ENCODE measurements at places on chromosomes 6 and 20.

- no peak for DNase-seq
These were observed 81.6 kb downstream of the ZNF217 start for GRCh38 chr20:53512076-53512475.

DNA sequence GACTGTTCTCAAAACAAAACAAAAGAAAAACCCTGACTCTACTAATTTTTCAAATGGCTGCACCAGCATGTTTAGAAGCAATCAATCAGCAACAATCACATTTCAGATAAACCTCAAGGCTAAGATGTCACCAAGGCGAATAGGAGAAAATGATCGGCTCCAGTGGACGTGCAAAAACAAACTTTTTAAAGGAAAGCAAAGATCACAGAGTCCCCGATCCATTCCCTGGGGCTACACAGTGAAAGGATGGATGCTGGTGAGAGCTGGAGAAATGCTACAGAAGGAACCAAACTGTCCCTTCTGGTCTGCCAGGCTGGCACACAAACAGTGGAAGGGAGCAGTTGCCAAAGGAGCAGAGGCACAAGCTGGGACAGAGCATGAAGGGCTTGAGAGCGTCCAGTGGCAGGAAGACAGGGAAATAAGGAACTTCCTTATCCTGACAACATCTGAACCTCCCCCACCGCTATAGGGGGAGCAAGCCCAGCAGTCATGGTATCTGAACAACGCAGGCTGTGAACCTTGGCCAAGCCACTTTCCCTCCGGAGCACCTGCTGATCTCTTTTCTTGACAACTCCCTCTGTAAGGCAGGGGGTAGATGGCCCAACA lies 73.7 kb upstream of the HIVEP1 start:
- DNase-seq: no peak

DNA sequence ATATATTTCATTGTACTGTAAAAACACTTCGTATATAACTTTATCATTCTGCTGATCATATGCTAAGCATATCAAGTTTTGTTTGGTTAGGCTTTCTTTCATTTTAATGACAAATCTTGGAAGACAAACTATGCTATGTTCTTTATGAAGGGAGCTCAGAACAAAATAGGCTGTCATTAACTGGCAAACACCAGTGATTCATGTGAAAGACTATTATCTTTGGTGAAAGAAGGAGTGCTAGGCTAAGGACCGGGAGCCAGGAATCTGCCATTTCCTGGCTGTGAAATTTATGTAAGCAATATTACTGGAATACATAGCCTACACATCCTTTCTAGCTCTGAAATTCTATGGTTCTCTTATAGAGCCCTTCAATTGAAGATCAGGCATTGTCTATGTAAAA lies 136.2 kb upstream of the CCN2 start:
- no peak for DNase-seq

DNA sequence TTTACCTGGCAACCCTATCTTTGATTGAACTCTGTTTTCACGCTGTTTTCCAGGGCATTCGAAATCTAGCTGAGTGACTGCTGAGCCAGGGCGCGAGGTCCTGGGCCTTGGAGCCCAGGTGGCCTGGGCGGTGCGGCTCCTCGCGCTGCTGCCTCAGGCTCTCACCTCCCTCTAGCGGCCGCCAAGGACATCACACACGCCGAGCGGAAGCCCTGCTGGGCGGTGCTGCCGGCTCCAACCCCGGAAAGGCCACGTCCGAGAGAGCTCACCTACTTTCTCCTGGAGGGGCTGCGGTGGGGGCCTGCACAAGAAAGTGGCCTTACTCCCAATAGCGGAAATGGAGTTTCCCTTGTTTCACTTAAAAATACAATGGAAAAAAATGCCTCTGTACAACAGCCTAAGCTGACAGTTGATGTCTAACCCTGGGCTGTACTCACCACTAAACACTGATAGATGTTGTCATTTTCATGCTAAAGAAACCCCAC lies 77.7 kb downstream of the ELOVL4 start:
- DNase-seq: peak; percentile 81

- peak; percentile 97 for DNase-seq
These were observed 93.9 kb upstream of the BTN3A2 start for GRCh38 chr6:26270903-26271667.

DNA sequence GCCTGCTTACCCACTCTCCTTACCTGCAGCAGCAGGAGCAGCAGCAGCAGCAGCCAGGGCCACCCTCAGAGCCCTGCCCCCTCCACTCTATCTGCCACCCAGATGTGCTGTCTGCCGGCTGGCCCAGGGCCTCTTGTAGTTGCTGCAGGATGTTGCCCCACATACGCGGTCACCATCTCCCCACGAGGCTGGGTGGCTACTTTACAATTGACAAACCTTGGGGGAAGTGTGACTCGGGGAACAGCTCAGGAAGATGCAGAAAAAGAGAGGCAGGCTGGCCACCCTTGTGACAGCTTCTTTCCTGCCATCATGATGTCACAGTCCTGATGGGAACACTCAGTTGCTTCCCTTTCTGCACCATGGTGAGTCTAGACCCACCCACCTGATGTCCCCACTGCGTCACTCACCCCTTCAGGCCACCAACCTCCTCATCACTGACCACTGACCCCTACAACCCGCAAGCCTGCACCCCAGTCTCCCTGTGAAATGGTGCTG lies 14.5 kb downstream of the TREM1 start:
- DNase-seq: no peak

DNA sequence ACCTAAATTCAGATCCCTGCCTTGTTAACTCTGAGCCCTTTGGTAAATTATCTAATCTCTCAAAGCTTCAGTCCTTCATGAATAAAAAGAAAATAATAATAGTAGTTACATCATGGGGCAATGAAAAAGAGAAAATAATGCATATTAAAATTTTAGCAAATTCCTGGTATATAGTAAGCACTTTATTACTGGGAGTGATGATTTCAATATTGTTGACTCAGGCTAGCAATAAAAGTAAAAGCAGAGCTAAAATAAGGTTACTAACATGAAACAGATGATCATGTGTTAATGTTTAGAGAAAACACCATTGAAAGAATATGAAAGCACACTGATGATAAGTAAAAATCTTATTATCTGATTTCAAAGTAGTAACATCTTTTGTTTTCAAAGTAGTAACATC lies 13.6 kb downstream of the GINS1 start:
- no peak for DNase-seq

- no peak for DNase-seq
These were observed 5.5 kb downstream of the REV3L start for GRCh38 chr6:111477481-111477938.

DNA sequence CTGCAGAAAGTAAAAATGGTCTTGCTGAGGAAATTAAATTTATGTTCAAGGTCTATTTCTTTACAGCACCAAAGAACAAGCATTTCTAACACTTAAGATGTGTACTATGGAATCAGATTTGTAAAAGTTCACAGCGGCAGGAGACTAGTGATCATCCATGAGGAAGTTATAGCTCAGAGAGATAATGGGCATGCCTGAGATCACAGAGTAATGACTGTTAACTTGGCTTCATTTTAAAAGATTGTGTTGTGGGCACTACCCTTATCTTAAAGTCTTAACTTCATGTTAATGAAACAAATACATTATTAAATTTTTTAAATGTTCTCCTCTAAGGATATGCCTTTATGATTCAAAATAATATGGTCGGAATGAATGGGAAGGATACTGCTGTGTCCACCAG lies 168.6 kb downstream of the GMPR start:
- no peak for DNase-seq

GRCh38 chr6:129863664-129864063 lies 2.5 kb upstream of the TMEM244 start:
- DNase-seq: peak; percentile 43

DNA sequence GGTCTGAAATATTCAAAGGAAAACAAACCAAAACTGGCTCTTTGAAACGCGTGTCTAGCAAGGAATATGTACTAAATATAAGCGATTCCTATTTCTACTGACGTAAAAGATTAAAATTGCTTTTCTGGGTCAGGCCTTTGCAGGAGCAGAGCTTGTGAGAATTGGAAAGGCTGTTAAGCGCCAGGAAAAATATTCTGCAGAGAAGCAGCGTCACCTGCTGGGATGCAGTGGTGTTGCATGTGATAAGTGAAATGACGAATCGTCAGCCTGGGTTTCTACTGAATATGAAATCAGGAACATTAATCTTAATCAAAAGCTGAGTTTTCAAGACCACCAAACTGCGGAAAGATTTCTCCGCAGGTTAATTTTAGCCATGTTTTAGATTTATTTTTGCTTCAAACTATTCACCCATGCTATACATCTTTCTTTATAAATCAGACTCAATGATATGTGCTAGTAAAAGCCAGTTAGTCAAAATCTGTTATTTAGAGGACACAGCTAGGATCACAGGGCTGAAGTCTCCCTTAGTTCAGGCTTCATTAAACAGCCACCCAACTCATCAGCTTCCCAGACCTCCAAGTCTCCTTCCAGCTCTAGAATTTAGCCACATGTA lies 67.4 kb downstream of the ALDH8A1 start:
- peak; percentile 53 for DNase-seq

DNA sequence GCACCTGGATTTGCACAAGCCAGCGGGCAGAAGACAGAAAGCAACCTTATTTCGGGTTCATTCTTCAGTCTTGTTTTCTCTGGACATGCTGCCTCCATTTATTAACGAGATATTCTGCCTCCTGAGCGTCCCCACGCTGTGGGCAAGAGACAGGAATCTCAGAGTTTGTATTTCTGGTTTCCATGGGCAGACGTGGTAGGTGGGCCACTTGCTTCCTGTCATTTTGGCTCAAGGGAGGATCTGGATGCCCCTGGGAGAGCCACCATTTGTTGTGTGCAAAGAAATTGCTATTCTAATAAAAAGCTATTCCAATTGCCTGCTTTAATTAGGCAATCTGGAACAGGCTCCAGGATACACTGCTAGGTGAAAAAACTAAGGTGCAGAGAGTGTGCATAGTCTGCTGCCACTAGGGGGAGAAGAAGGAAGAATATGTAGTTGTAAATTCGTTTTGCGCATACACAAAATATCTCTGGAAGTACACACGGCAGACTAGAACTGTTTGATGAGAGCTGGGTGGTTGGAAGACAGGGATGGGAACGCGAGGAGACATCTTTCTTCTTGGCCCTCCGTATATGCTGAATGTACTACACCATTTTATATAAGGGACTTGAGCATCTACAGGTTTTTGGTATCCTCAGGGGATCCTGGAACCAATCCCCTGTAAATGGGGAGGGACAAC lies 30.1 kb upstream of the SLC16A10 start:
- DNase-seq: peak; percentile 36

- no peak for DNase-seq
These were observed 176.0 kb downstream of the MRPL14 start for GRCh38 chr6:43951063-43951755.

GRCh38 chr6:78132671-78133410 lies 480.0 kb downstream of the MEI4 start:
- DNase-seq: no peak

DNA sequence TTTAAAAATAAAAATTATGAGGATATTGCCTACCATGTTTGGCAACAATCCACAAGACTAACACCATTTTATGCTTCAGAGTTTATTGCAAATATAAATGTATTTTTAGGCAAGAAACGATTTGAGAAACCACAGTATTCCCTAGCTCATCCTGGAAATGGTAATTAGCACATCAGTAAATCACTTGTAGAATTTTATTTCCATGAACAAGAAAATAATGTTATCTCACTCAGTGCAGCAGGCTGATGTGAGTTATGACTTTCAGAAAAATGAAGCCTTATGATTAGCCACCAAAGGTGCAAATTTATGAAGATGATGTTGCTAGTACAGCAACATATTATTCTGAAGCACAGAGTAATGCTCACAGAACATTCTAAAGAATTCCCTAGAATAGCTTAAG lies 127.7 kb upstream of the GJE1 start:
- DNase-seq: no peak

- no peak for DNase-seq
These were observed 28.5 kb downstream of the THBS2 start for GRCh38 chr6:169225131-169225576.

GRCh38 chr6:34331371-34332050 lies 61.0 kb downstream of the NUDT3 start:
- no peak for DNase-seq

DNA sequence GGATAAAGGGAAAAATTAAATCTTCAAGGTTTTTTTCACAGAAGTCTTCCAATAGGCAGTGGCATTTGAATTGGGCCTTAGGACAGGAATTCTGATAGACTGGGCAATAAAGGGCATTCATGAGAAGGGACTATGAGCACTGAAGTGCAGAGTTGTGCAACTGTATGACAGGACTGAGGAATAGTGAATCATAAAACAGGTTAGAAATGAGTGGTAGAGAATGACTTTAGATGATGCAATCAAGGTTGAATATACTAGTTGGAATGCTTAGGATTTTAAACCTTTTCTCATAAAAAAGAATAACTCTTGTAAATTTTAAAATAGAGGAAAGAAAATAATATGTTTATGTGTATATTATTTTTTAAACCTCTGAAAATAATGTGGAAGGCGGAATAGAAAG lies 944.7 kb downstream of the PHF3 start:
- DNase-seq: peak; percentile 71

DNA sequence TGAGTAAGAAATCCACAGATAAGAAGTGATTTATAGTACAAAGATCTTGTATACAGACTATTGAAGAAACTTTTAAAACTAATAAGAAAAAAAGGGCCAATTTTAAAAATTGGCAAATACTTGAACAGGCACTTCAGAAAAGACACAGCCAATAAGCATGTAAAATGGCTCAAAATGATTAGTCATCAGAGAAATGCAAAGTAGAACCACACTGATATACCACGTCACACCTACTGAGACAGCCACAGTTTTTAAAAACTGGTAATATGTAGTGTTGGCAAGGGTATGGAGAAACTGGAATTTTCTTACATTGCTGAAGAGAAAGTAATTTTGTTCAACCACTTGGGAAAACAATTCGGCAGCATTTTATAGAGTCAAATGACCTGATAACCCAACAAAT lies 488.9 kb upstream of the HTR1E start:
- no peak for DNase-seq

DNA sequence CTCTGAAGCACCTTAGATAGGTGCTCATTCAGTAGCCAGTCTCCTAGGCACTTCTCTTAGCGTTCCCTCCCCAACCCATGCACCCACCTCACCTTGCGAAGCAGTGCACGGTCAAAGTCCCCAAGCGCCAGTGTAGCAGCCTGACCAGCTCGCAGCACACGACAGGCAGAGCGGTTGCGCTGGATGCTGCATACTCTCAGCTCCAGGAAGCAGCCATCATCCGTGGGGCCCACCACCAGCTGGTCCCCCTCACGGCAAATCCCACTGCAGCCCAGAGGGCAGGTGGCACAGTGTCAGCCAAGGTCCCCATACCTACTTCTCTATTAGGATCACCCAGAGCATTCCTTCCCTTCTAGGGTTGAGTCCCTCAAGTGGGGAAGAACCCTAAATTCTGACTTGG lies 6.5 kb downstream of the GTPBP2 start:
- DNase-seq: no peak

- no peak for DNase-seq
These were observed 23.3 kb downstream of the MTFR2 start for GRCh38 chr6:136226674-136227377.

All from RWPE1 (cell line).